ENCODE measurements at places on chromosomes 2 and 18. TPM values are rescaled to one million over a fixed set of nuclear protein-coding genes. Genes with fewer than 3 reads are reported as not detected.

SGPP2 gene
- total RNA-seq, result 1.2 TPM

PLCL1 gene
- total RNA-seq, result 1.2 TPM

MSH2 gene
- 43.9 TPM for total RNA-seq

CABLES1 gene
- 1.4 TPM for total RNA-seq

SPC25 gene
- 40.0 TPM for total RNA-seq

TRIM43 gene
- not detected for total RNA-seq

KCNE4 gene
- not detected for total RNA-seq

HOXD10 gene
- total RNA-seq, result not detected

SP9 gene
- total RNA-seq, result not detected

EIF2AK2 gene
- total RNA-seq, result 121 TPM

EFHD1 gene
- total RNA-seq, result 8.8 TPM

CDCA7 gene
- total RNA-seq, result 77.8 TPM

CKAP2L gene
- total RNA-seq, result 38.9 TPM

REG3A gene
- not detected for total RNA-seq

PTPRN gene
- total RNA-seq, result not detected
